ENCODE measurements at places on chromosomes 12 and 14.

- DNase-seq = no peak
These were observed 21.2 kb upstream of the RDH16 start for GRCh38 chr12:56978397-56979138.

GRCh38 chr12:131986361-131986760 lies 36.6 kb downstream of the EP400 start:
- DNase-seq = no peak

DNA sequence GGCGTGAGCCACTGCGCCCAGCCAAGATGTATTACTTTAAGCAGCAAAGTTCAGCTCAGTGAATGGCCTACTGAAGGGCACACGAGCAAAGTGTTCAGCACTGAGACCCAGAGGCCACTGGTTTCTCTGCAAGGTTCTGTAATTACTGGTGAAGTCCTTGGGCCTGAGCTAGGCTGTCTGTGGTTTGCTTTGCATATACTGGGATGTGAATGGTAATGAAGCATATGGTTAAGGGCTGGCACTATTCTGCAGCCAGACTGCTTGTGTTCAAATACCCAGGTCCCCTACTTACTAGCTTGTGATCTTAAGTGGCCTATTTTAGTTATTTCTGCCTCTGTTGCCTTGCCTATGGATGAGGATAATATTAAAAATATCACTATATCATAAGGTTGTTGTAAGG lies 72.0 kb downstream of the LLPH start:
- no peak for DNase-seq

GRCh38 chr12:111444314-111444924 lies 38.7 kb downstream of the SH2B3 start:
- DNase-seq = no peak

DNA sequence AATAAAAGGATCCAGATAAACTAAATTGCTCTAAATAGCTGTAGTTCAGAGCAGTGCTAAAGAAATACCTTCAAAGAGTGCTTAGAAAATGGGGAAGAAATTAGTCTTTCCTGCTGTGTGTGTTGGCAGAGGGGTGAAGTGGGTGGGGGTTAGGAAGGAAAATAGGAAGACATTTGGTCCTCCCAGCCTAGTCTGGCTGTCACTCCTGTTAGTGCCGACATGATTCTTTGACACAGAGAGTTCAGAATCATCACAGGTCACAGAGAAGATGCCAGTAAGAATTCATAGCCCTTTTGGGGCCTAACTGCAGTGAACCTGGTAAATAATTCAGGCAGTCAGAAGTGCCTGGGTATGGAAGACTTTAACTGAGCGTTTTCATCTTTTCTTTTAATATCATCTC lies 74.8 kb downstream of the FLRT2 start:
- DNase-seq = no peak

DNA sequence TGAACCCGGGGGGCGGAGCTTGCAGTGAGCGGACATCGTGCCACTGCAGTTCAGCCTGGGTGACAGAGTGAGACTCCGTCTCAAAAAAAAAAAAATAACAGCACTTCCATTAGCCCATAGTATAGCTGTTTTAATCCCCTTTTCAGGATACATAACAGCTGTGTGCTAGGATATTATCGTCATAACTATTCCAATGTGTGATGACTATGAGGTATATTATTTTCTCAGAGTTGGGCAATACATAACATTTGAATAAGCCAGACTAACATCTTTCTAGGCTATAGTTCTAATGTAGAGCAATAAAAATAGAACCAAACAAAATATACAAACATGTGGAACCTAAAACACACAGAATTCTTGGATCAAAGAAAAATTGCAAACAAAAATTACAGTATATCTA lies 57.1 kb downstream of the MARK3 start:
- no peak for DNase-seq

GRCh38 chr14:52789118-52789517 lies 2.3 kb downstream of the GNPNAT1 start:
- DNase-seq = no peak

GRCh38 chr12:123069436-123070266 lies 81.2 kb downstream of the PITPNM2 start:
- DNase-seq = no peak

- DNase-seq = no peak
These were observed 72.0 kb upstream of the RESF1 start for GRCh38 chr12:31887109-31887811.

- no peak for DNase-seq
These were observed 4.9 kb downstream of the KRT73 start for GRCh38 chr12:52613384-52614030.

DNA sequence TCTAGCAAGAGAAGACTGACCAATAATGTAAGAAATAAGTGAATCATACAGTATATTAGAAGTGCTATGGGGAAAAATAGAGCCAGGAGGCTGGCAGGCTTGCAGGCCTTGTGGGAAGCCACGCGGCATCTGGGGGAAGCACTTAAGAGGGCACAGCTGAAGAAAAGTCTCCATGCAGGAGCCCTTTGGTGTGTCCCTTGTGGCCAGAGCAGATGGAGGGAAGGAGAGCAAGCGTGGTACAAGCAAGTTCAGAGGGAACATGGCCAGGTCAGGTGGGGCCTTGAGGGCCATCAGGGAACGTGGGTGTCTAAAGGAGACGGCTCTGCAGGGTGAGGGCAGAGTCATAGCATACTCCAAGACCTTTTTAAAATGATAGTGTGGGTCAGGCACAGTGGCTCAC lies 51.7 kb downstream of the LRRC74A start:
- no peak for DNase-seq

- peak; percentile 59 for DNase-seq
These were observed 583.4 kb downstream of the VRK1 start for GRCh38 chr14:97380539-97380941.

GRCh38 chr14:93962701-93963601 lies 13.4 kb downstream of the ASB2 start:
- DNase-seq = peak; percentile 53

DNA sequence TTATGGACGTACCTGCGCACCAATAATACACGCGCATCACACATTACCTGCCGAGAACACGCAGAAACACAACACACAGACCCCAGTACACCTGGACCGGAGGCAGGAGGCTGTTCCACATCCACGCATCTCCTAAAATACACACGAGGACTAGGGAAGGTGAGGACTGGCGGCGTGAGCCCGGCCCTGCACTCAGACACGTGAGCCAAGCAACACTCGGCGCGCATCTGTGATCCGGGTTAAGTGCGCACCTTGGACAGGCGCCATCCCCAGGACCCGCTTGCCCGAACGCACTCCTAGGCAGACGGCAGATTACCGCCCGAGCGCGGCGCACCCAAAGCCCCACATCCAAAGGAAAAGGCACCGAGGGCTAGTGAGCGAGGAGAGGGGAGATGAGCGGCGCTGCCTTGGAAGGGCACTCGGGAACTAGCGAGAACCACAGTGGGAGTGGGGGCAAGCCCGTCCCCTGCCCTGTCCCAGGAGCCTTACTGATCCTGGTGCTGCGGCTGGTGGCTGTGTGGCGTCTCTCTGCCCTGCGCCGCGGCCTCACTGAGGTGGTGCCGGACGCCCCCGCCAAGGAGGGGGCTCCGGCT lies 417 bp downstream of the GLS2 start:
- no peak for DNase-seq

GRCh38 chr12:62347922-62348650 lies 87.9 kb downstream of the USP15 start:
- no peak for DNase-seq

DNA sequence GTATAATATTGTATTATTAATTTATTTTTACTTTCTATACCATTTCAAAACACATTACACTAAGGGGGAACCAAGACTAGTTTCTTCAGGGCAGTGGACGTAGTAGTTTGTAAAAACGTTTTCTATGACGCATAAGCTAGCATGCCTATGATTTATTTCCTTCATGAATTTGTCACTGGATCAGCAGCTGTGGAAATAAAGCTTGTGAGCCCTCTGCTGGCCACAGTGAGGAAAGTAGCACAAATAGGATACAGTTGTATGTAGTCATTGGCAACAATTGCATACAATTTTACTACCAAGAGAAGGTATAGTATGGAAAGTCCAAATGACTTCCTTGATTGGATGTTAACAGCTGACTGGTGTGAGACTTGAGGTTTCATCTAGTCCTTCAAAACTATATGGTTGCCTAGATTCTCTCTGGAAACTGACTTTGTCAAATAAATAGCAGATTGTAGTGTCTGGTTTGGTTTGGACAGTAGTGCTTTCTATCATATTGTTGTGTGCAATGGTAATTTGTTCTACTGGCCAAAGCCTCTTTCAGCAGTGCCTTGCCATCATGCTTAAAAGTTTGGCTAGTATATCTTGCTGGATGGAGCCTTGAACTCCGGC lies 24.3 kb upstream of the PLEKHD1 start:
- DNase-seq = no peak

GRCh38 chr12:85606455-85606854 lies 229.8 kb downstream of the RASSF9 start:
- no peak for DNase-seq

- DNase-seq = no peak
These were observed 214.9 kb downstream of the CNTN1 start for GRCh38 chr12:40907115-40907527.

DNA sequence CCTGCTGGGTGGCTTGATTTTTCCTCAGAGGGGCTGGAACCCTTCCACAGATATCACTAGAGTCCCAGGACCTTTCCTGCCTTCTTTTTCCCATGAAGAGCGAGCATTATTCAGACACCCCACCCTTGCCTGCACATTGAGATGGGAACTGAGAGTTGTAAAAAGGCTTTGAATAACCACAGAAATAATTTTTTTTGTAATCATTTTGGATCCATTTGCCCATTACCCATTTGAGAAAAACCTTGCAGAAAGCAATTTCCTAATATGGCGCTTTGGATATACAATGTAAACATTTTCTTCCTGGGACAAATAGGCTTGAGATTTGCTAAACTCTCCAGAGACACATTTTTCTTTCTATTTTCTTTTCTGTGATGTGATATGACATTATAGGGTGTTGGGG lies 250.6 kb downstream of the MSRB3 start:
- DNase-seq = no peak

GRCh38 chr12:71780237-71780822 lies 25.7 kb downstream of the RAB21 start:
- no peak for DNase-seq
